ENCODE measurements at places on chromosomes 4 and X. TPM values are rescaled to one million over a fixed set of nuclear protein-coding genes. Genes with fewer than 3 reads are reported as not detected.

MAGEA4 gene
- total RNA-seq = 0.40 TPM

- no peak for DNase-seq
These were observed 1639.6 kb upstream of the PCDH10 start for GRCh38 chr4:131509521-131509920.

DNA sequence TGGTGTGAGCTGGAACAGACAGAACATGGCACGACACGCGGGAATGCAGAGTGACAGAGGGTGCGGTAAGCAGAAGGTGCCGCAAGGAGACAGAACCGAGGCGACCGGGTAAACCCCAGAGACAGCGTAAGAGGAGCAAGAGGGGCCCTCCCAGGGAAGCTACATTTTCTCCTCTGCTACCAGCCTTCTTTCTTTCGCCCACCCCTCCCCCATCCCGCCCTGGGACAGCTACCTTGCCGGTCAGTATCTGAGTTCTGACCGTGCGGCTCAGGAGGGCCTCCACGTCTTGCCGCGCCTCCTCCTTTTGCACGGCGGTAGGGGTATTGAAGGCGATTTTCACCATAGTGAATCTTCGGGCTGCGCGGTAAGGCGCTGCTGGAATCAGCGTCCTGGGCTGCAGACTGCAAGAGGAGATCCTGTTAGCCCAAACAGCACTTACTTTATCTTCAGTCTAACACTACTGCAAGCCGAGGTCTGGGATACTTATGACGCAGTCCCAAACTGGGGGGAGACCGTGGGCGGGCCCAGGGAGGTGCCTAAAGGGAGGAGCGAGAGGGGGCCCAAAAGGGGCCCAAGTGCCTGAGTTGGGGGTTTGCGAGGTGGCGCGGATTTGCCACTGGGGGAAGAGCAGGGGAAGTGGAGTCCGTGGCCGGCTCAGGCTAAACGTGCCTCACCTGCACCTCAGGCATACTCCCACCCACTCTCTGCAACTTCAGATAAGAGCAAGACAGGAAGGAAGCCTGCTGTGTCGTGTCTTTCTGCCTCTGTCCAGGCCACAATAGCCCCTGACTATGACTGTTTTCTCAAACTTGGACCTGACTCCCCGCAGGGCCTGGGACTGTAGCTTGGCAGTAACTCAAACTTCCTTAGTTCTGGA is at the start of gene ITM2A:
Gene ITM2A, minus strand, starts transcription at position 462 of the 877 bp plus-strand sequence. Its CDS starts 119 bp downstream, at position 343.
- DNase-seq = peak; percentile 47

- no peak for DNase-seq
These were observed 17.6 kb downstream of the TNIP3 start for GRCh38 chr4:121146530-121146929.

GRCh38 chr4:146059151-146059550 is 116.4 kb upstream of the LSM6 start:
- DNase-seq = no peak

- DNase-seq = peak; percentile 37
These were observed 31.0 kb downstream of the ALPK1 start for GRCh38 chr4:112327965-112328733.

- no peak for DNase-seq
These were observed 1049.0 kb upstream of the GRIA3 start for GRCh38 chrX:122135070-122135469.

DNA sequence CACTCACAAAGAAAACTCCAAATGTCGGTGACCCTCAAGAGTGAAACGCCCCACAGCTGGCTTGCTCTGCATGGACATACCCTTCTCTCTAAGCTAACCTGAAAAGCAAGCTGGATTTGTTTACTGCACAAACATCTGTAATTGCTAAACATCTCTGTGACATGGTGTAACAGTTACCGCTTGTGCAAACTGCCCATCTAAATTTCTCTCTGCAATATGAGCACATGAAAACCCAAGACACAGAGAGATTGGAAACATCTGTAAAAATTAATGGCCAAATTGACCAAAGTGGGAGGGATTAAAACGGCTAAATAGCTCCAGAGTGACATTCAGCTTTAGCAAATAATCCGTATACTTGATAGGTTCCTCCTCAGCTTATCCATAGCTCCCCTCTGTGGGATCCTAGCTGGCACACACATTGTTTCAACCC is 155.0 kb upstream of the MAP3K15 start:
- DNase-seq = no peak

SMIM10 gene
- total RNA-seq = 8.3 TPM

NKX3-2 gene
- total RNA-seq = 0.69 TPM

- peak; percentile 50 for DNase-seq
These were observed 66.6 kb downstream of the ENOX2 start for GRCh38 chrX:130836447-130836846.

- DNase-seq = no peak
These were observed 315.4 kb downstream of the ANTXR2 start for GRCh38 chr4:79757600-79757999.

IQCM gene
- not detected for total RNA-seq

- DNase-seq = no peak
These were observed 184.7 kb downstream of the TMA16 start for GRCh38 chr4:163679189-163679588.

DNA sequence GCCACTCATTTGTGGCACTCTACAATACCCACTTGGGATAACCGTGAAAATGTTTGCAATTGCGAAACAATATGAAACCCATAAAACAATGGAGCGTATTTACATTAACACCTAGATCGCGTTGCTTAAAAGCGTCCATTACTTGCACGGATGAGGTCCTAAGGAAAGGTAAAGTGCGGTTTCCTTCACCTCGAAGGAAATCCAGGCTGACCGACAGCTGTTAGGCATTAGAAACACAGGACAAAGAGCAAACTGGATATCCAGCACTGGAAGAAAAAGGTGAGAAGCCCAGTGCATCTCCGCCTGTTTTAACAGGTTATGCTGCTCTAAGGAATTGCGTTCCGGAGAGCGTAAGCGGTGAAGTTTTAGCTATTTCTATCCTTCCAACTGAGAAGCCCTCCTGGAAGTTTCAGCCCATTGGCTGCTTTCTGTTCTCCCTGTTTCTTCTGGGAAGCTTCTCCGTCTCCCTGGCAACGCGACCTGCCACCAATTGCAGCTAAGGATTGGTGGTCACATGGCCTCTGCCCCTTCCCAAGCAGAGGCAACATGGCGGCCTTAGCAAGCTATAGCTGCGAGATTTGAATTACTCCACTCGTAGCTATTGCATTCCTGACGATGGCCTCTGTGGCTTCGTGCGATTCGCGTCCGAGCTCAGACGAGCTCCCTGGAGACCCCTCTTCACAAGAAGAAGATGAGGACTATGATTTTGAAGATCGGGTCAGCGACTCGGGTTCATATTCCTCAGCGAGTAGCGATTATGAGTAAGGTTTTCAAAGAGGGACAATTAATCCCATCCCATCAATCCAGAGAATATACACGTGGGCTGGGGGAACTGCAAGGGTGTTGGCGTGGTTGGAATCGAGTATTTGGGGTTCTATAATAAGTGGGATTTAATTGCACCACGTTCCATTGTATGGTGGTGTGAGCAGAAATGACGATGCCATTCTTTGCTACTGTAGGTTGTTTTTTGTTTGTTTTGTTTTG is at the start of gene INTU:
Gene INTU, plus strand, starts transcription at position 538 of the 984 bp plus-strand sequence. Its CDS starts 78 bp downstream, at position 616.
- peak; percentile 86 for DNase-seq

DNA sequence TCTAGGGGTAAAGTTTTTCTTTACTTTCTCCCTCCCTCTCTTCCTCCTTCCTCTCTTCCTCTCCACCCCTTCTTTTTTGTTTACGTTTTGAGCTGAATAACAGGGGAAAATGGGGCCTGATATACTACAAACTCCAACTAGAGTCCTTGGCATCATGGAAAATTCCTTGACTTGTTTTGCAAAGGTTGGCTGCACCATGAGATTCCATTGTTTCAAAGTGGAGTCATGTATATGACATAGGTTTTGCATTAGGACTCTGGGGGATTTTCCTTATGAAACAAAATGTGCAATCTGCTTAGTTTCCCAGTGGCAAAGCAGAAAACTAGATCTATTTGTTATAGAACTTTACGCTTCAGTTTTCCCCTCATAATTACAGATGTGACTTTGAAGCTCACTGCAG is 233.5 kb upstream of the PGRMC2 start:
- no peak for DNase-seq

- no peak for DNase-seq
These were observed 3.1 kb downstream of the COX18 start for GRCh38 chr4:73066445-73066844.

GRCh38 chr4:69650872-69651271 is 2.2 kb downstream of the UGT2A1 start:
- DNase-seq = no peak

GRCh38 chr4:37951461-37952352 is 8.5 kb upstream of the PTTG2 start:
- DNase-seq = no peak

DNA sequence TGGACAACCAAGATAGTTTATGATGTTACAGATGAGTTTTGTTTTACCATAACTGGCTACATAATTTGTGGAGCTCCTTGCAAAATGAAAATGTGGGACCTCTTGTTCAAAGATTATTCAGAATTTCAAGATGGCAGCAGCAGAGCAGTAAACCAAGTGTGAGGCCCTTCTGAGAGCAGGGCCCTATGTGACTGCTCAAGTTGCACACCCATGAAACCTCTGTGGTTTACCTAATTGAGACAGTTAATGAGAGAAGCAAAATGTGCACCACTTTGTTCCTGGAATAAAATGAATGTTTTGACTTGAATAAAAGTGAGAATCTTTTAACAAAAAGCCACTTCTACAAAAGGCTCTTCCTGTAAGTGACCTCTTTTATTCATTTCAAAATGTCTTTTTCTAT is 519.2 kb downstream of the RPA4 start:
- no peak for DNase-seq

FHIP1A gene
- 0.04 TPM for total RNA-seq

NDST3 gene
- total RNA-seq = not detected

GRCh38 chr4:85836588-85837438 is 361.9 kb downstream of the ARHGAP24 start:
- DNase-seq = no peak

DNA sequence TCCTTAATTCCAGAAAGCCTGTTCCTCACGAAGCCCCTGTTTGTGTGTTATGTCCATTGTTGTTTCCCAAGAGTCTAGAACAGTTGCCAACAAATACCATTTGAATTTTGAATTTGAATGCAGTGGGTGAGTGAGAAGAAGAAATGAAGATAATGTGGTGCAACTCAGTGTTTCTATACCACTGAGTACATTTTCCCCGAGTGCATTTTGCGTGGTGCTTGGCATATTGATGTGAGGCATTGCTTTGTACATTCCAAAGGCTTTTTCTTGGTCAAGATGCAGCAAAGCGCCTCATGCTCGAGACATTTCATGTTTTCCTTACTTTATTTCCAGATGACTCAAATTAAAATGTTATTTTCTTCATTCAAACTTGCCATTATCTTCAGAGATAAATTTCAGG is 253.1 kb upstream of the RPS6KA3 start:
- DNase-seq = no peak

GRCh38 chr4:1192091-1192492 is 19.7 kb upstream of the SPON2 start:
- peak; percentile 31 for DNase-seq

DNA sequence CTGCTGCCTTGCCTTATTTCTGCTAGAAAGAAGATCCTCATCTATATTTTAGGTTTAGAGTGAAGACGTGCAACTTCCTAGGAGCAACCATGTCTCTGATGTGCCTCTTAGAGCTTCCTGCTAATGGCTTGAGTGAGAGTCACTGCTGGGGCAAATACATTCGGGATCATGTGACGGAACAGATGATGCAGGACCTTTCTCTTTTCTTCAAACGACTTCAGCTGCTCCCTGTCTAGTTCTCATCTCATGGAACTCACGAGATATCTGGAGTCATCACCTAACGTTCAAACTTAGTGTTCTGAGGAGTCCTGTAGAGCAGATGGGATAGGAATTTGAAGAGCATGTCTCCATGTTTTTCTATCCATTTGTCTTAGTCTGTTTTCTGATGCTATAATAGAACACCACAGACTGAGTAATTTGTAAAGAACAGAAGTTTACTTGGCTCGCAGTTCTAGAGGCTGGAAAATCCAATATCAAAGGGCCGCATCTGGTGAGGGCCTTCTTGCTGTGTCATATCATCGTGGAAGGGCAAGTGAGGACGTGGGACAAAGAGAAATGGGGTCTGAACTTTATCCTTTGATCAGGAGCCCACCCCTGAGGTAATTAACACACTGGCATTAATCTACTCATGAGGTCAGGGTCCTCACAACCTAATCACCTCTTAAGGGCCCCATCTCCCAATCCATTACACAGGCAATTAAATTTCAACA is 43.5 kb upstream of the SCRG1 start:
- DNase-seq = no peak

GRCh38 chr4:10611673-10612072 is 72.9 kb downstream of the CLNK start:
- DNase-seq = no peak

- DNase-seq = no peak
These were observed 236.7 kb downstream of the FRAS1 start for GRCh38 chr4:78293821-78294301.

GRCh38 chr4:114384629-114385028 is 214.0 kb upstream of the UGT8 start:
- DNase-seq = no peak

DNA sequence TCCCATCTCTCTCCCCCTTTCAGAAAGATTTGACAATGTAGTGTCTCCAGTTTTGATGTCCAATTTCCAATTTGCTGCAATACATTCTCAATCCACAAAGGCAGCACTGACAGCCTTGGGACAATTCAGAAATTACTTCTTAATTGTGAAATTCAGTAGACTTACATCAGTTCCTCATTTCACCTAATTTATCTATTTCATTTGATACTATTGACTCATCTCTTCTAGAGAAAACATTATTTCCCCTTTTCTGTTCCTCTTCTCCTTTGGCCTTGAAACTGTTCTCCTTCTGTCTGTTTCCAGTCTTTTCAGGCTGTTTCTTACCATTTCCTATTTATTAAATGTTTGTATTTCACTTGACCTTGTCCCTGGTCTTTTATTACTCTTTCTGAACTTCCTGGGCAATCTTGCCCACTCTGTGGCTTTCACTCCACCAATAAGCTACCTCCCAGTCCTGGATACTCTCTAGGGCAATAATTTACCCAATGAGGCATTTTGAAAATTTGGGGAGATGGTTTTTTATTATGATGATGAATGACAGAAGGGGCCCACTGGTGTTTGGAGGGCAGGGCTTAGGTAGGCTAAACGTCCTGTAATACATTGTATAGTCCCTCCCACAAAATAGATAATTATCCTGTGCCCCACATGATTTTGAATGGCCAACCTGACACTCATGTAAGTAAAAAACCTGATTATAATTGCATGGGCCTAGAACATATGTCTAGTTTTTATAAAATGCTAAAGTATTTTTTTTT is 498.0 kb upstream of the BOD1L1 start:
- DNase-seq = no peak

DNA sequence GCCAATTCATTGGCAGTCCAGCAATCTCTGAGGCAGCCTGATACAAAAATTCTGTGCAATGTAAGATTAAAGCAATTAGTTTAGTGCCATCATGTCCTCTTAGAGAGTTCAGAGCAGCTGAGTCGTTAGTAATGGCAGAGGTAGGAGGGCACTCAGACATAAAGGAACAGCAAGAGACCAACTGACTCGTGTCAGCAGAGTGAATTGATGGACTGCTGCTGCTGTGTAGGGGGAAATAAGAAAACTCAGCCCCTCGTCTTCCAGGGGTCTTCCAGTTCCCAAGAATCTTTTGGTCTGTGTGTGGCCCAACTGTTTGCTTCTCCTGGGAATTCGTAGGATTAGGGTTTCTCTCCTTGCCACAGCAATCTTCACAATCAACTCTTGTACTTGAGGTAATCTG is 100.9 kb downstream of the TTC29 start:
- no peak for DNase-seq

Data from K562 (cell line).